Nephron progenitor cell (in vitro differentiated cells): ENCODE measurements at places on chromosomes 4 and X.

GRCh38 chrX:15856636-15857035 lies 2.0 kb upstream of the AP1S2 start:
- DNase-seq: no peak

- DNase-seq: no peak
These were observed 6.8 kb downstream of the STAP1 start for GRCh38 chr4:67565284-67565683.

DNA sequence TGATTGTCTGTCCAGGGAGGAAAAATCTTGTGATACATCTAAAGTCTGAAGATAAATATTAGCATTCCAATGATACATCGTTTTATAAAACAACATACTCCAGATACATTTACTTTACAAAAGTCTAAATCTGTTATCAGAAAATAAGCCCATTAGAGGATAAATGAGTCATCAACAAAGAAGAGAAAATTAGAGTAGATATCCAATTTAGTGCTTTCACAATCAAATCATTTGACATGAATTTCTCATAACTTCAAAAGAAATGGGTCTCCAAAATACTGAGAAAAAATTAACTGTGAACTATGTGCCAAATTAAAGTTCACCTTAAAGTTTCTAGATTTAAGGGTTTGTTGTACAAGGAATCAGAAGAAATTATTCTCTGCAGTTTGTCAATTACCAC lies 213.8 kb downstream of the ANK2 start:
- no peak for DNase-seq

- no peak for DNase-seq
These were observed 78.9 kb upstream of the CBR4 start for GRCh38 chr4:169089004-169089403.

DNA sequence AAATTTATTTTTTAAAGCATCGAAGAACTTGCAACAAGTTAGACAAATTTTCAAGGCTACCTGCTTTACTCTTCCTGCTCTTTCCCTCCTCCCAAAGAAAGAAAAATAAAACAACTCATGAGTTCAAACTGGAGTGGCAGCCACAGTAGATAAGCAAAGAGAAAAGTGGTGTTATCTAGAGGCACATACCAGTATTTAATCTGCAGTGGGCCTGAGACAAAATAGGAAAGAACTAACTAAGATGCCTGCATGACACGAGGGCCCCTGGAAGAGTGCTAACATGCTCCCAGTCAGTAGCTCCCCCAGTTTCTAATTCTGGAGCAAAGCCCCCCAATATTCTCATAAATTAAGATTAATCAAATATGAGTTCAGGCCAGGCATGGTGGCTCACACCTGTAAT lies 7.9 kb downstream of the ARL9 start:
- DNase-seq: no peak

- no peak for DNase-seq
These were observed 43.5 kb upstream of the CITED1 start for GRCh38 chrX:72349190-72349589.

- DNase-seq: no peak
These were observed 2.8 kb downstream of the TBC1D14 start for GRCh38 chr4:6912441-6912840.

DNA sequence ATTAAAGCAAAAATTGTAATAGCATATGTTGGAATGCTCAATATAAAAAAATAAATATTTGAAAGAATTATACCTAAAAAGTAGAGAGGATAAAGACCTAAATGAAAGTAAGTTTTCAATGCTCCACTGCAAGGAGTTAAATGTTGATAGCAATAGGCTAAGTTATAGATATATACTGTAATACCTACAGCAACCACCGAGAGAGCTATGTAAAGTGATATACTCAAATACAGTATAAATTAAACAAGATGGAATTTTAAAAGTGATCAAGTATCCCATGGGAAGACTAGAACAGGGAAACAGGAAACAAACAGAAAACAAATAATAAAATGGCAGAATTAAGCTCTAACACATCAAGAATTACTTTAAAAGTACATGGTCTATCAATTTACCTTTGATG lies 73.9 kb downstream of the CASP3 start:
- no peak for DNase-seq

DNA sequence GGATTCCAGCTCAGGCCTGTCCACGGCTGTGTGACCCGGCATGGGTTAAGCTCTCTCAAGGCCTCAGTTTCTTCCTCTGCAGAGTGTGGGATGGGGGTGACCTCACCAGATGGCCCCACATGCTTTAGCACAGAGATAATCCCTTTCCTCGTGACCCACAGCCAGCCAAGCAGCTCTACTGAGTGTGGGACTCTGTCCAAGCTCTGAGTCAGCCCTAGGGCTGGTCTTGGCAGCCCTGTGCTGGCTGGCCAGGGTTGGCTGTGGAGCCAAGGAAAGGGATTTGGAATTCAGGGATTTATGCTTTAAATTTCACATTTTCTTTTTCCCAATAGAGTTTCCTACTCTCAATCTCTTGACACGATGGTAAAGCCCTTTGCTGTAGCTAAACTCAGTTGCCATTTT lies 19.7 kb upstream of the SPON2 start:
- DNase-seq: no peak

DNA sequence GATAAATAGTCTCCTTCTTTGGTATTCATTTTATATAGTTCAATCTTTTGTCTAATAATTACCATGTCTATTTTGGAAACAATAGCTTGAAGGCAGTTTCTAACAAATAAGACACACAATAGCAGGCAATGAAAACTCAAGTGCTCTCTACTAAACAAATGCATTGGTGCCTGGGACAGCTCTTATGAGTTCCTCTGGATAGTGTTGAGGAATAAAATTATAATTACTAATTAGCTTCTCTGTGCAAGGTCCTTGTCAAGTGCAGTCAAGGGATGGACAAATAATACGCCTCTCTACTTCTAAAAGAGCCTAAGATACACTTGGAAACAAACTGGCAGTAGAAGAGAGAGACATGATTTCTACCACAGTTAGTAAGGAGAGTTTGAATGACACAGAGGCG lies 229.0 kb upstream of the GLRA2 start:
- DNase-seq: no peak

- no peak for DNase-seq
These were observed 63.7 kb upstream of the HHIP start for GRCh38 chr4:144582105-144582850.

DNA sequence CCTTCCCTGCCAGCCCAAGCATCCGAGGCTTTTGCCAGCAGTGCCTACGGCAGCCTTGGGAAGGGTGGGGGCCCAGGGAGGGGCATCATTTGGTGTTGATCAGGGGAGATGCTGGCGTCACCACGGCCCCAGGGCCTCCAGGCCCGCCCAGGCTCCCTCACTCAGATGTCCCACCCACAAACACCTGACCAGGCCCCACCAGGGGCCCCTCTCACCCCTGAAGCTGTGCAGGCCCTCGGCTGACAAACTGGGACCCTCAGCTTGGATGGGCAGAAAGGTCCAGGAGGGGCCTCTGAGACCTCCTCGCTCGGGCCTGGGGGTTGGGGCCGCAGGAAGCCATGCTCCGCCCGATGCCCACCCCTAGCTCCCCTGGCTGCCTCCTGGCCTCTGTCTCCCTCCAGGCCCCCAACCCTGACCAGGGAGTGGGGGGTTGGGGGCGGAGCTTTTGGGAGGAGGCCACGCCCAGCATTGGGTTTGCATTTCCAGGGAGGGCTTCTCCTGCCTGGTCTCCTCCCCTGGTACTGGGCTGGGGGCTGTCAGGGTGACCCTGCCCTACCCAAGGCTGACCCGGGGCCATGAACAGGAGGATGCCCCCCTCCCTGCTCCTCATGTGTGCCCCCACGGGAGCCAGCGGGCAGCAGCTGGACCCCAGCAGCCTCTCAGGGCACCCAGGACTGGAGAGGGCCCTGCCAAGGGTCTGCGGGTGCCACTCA lies 33.4 kb upstream of the SPON2 start:
- no peak for DNase-seq

DNA sequence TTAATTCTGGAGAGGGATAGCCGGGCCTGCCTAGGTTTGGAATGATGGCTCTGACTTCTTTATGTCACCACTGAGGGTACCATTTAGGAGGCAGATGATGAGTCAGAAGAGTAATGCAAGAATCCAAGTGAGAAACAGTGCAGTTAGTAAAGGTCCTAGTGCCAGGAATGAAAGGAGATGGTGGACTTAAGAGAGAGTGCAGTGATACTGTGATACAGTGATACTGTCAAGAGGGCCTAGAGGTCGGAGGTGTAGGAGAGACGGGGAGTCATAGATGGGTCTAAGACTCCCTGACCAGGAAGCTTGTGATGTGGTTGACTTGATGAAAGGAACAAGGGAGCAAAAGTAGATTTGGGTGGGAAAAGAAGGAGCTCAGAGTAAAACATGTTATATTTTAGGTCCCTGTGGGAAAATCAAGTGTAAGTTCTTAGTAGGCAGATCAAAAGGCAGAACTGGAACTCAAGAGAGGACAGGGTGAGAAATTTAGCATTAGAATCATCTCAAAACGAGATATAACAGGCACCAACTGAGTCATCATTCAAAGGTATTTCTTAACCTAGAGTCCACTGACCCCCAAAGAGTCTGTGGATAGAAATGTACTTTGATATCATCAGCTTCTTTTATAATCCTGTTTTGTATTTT lies 85.0 kb downstream of the NFKB1 start:
- DNase-seq: no peak

GRCh38 chr4:87843936-87844335 lies 11.2 kb downstream of the MEPE start:
- no peak for DNase-seq

GRCh38 chr4:37889849-37890800 lies 759 bp upstream of the TBC1D1 start:
- DNase-seq: peak; percentile 26

DNA sequence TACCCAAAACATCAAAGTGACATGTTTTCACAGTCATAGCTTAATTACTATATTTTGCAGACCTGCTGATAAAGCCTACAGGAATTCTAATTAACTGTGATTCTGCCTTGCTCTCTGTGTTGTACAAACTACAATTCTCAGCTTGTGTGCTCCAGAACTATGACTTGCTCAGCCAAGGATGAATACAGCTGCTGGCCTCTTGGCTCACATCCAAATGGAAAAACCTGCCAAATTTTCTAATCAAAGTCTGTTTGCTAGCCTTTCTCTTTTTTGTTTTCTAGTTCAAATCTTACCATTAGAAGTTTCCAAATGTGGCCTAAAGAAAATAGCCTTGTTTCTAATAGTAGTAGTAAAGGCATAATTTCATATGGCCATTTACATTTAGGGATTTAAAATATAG lies 1176.8 kb downstream of the FAM133A start:
- no peak for DNase-seq

- DNase-seq: no peak
These were observed 92.6 kb downstream of the NXF2 start for GRCh38 chrX:102339312-102340298.

- DNase-seq: peak; percentile 32
These were observed 1.2 kb downstream of the CD38 start for GRCh38 chr4:15779306-15779705.

DNA sequence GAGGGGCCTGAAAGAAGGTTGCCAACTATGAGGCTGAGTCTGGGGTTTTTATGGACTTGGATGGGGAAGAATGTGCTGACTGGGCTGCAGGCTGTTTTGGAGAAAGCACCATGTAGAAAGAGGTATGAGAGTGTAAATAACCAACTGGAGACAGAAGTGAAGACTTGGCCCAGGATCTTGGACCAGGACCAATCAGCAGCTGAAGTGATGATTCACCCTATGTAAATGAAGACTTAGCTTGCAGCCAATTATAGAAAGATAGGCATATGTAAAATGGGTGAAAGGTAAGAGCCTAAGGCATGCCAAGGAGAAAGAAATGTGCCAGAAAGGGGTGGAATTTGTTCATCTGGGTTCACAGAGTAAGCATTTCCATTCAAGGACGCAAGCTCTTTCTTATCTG lies 856.7 kb upstream of the PRKX start:
- no peak for DNase-seq

DNA sequence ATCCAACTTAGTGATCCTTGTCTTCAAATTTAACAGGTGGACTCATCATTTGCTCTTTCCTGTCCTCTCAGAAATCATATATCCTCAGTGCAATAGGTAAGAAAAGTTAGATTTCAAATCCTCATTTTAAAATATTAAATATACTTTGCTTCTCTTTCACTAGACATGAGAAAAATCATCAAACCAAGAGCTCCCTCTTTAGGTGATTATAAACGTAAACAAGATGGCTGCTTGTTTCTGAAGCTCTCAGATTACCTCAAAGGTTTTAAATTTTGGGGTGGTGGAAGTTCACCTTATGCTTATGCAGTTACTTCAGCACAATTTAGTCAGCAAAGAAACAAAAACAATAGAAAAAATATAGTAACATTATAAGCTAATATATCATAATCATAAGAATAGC lies 27.3 kb downstream of the CSN3 start:
- no peak for DNase-seq

DNA sequence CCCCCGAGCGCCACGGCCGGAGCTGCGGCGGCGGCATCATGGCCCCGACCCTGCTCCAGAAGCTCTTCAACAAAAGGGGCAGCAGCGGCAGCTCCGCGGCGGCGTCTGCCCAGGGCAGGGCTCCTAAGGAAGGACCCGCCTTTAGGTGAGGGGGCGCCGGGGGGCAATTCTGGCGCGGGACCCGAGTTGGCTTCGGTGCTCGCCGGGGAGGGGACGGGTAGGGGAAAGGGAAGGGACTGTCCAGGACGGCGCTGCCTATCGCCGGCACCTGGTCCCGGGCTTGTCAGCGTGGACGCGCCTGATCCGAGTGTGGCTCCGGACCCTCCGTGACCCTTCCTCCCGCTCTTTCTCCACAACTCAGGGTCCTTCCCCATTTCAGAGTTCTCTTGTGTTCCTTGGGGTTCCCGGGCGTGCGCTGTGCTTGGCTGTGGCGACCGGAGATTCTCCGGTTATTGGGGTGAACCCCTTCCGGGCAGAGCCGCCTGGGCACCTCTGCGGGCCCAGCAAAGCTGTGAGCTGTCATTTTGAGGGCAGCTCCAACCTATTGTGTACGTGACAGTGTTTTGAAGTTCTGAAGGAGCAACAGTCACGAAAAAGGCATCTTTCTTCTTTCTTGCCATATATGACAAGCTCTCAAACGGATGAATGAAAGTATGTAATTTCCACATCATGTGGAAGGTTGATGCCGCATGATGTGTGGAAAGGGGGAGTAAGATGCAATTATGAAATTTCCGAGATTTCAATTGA lies 522 bp downstream of the FNIP2 start:
- DNase-seq: peak; percentile 51

DNA sequence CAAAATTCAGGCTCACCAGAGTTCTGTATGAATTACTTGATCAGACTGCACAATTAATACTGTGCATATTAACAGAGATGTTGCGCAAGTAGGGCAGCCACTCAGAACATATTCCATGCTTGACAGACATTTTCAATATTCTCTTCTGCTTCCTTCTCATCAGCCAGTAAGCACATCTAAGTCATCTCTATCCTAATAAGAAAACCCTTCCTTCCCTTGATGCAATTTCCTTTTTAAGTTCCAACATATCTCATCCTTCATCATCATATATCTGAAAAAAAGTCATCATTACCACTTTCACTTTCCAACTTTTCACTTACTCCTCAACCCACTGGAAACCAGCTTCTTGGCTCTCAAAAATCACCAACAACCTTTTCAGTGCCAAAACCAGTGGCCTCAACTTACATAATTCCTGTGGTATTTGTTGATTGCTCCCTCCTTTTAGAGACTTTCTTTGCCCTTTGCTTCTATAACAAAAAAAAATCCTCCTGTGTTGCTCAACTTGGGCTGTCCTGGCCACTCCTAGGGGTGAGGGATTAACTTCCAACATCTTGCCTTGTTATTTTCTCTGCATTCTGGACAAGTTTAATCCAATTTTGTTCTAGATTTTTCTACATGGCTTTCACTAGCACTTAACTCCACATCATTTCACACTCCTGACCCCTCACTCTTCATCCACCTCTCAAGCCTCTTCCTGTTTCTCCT lies 14.1 kb downstream of the MBNL3 start:
- DNase-seq: no peak

- no peak for DNase-seq
These were observed 274.6 kb downstream of the NAF1 start for GRCh38 chr4:162891788-162892707.

- DNase-seq: no peak
These were observed 39.6 kb downstream of the DKK2 start for GRCh38 chr4:106996490-106996889.
